SK-N-SH treated with all-trans-retinoic acid at 6 μM for 48 hours (cell line): ENCODE measurements at places on chromosomes 4 and X.

DNA sequence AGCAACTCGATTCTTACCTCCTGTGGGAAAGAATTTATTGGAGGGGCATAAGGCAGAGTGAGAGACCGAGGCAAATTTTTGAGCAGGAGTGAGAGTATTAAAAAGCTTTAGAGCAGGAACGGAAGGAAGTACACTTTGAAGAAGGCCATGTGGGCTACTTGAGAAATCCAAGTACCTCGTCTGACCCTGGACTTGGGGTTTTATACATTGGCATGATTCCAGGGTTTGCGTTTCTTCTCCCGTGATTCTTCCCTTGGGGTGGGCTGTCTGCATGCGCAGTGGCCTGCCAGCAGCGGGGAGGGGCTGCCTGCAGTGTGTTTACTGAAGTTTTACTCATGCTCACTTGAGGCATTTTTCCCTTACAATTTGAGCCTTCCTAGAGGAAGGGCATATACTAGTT, 3.4 kb downstream of the GALNT7 start:
- ATAC-seq: no peak

DNA sequence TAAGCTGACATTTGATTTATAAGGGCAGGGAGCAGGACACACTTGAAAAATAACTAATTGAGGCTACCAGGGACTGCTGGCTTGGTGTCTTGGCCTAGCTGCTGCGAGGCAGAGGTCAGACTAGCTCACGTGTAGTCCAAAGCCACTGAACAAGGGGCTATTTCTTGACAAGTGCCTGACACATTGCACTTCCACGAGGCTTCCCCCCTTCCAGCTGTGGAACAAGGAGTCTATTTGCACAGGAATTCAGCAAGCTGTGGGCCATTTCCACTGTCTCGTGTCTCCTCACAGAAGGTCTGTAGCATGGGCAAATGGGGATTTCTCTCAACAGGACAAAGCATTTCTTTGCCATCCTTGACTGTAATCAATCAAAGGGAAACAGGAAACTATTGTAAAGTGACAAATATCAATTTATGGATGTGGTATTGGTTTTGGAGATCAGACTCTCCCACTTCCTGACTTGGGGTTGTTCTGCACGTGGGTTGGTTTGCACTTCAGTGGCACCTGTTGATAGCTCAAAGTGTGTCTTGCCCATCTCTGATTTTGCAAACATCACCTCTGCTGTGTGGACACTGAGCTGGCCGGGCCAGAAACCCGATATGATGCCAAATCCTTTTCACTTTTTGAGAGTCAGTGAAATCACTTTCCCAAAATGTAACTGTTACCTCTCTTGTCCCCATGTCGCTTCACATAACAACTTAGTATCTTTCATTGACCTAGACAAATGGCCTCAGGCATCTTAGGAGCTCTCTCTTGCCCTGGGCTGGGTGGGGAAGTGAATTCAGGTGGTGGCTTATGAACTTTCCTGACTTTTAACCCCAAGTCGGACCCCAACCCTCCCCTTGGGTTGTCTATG, 107.4 kb upstream of the MAMLD1 start:
- ATAC-seq: no peak

- ATAC-seq: peak; percentile 98
Observed at GRCh38 chr4:22356987-22357596, 158.8 kb downstream of the ADGRA3 start.

GRCh38 chr4:88939697-88940096, 117.3 kb downstream of the FAM13A start:
- ATAC-seq: no peak

DNA sequence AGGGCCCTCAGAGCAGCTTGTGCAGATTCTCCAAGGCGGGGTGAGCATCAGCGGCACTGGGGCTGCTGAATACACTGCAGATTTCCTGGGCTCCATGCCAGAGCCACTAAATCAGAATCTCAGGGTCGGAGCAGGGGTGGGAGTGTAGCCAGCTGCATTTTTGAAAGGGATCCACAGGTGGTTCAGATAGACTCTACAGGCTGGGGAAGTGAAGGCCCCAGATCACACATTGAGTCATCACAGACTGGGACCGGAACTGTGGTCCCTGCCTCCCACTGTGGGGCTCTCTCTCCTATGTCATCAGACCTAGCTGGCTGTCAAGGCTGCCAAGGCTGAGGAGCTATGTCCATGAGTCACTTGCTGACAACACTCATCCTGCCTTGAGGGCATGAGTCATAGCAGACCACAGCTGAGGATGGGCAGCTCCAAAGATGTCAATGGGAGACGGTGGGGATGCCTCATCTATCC, 162.3 kb upstream of the MAMLD1 start:
- ATAC-seq: peak; percentile 93

DNA sequence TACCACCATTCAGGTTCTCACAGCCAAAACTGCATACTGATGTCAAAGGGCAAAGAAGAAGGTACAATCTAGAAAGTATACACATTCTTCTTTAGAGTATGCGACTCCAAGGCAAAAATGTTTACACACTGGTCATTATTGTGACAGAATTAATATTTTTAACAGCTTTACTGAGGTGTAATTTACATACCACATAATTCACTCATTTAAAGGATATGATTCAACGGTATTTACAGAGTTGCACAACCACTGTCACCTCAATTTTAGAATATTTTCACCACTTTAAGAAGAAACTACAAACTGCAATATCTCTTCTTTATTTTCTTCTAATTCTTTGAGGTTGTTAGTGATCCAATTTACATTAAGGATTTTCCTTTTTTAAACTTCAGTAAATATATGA, 325.4 kb upstream of the SMIM31 start:
- no peak for ATAC-seq

DNA sequence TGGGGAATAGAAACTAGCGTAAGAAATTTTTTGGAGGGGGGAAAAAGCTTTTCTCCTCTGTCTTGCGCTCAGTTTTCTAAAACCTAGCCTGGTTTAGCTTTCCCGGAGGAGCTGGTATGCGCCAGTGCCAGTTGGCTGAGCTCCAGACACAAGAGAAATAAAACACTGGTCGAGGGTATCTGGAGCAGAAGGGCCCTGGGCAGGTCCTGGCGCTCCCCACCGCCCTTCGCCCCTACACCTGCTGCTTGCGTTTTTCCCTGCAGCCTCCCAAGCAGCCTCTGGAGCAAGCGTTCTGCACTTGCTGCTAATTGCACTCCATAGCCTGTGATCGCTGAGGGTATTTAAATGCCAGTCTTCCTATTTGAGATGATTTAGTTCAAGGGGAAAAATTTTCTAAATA, 816 bp downstream of the EREG start:
- peak; percentile 26; the same call in 2 of the 3 replicates for ATAC-seq

- ATAC-seq: no peak
Observed at GRCh38 chr4:93879919-93880318, 51.4 kb downstream of the ATOH1 start.

GRCh38 chr4:146577111-146577510, 55.4 kb upstream of the SLC10A7 start:
- ATAC-seq: no peak

DNA sequence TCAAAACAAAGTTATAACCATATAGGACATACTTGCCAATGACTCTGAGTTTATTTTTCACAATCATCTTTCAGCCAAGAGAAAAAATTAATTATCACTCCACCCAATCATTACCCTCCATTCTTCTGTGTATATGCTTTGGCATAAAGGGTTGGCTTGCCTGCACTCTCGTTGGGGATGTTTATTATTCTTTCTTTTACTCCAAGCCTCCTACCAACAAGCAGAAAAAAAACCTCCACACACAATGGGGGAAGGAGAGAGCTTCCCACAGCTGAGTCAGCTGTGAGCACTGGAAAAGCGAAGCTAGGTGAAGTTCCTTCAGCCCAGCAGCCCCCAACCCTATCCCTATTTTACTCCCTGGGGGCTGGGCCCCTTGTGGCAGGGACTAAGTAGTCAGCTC, 1.5 kb downstream of the OPHN1 start:
- no peak for ATAC-seq

DNA sequence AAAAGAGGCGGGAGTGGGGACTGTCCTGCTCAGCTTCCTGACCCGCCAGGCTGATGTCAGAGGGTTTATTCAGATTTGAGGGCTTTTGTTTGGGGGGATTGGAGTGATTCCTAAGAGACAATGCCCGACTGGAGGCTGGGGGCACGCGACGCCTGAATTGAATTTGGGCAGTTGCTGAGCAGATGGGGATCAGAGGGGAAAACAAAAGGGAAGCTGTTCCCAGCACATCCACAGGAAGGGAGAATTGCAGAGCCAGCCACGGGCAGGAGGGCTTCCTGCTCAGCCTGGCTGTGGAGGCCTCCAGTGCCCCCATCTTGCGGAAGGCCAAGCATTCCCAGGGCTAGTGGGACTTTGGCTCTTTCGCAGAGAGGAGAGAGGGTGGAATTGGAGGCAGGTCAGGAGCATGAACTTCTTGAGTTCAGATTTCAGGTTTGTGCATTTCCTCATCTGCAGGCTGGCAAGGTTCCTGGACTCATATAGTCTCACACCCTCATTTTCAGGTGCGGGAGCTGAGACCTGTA, 162.8 kb downstream of the NHS start:
- no peak for ATAC-seq

GRCh38 chr4:16417198-16417597, 190.9 kb upstream of the TAPT1 start:
- ATAC-seq: no peak

DNA sequence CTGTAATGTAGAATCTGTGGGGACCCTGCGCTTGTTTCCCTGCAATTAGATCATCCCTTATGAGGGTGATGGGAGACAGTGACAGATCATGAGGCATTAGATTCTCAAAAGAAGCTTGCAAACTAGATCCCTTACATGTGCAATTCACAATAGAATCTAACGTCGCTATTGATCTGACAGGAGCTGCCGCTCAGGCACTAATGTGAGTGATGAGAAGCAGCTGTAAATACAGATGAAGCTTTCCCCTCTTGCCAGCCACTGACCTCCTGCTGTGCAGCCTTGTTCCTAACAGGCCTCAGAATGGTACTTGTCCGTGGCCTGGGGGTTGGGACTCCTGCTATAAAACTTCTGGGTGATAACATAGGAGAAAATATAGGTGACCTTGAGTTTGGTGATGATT, 1076.8 kb downstream of the PDHA2 start:
- ATAC-seq: no peak

GRCh38 chr4:152509595-152510225, 26.2 kb downstream of the FBXW7 start:
- ATAC-seq: no peak

- ATAC-seq: no peak
Observed at GRCh38 chr4:87399148-87399547, 8.2 kb upstream of the HSD17B11 start.

GRCh38 chr4:4524364-4524763, 17.5 kb downstream of the STX18 start:
- no peak for ATAC-seq

- ATAC-seq: peak; percentile 56
Observed at GRCh38 chr4:118351851-118352827, 664 bp downstream of the PRSS12 start.

GRCh38 chrX:38312436-38312835, 14.9 kb downstream of the RPGR start:
- peak; percentile 84 for ATAC-seq

DNA sequence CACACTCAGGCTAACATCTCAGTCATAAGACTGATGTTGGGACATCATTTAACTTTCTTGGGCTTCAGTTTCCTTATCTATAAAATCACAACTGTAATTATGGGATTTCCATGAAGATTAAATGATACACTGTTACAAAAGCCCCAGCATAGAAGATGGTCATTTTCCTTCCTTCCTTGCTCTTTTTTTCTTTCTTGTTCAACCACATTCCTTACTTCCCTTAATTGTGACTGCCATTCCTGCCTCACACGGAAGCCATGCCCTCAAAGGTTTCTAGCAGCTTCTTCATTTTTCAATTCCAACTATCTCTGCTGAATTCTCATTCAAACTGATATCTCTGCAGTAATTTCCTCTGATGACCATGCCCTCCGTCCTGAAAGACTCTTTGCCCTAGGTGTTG, 311.8 kb downstream of the PPP3CA start:
- ATAC-seq: no peak

DNA sequence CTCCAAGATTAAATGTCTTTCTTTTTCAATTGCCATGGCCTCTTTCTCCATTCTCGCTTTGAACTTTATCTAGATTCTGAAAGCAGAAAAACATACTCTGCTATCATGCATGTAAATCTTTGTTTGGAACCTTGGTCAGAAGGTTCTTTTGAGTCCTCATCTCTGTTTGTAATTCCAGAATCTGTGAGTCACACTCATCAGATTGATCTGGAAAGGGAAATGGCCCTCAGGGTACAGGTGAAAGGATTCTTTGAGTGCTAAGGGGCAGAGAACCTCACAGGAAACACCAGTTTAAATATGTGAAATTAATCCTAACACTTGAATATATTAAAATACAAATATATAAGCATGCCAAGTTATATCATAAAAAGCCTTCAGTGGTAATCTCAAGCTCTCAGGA, 211.0 kb upstream of the ADGRL3 start:
- ATAC-seq: no peak

DNA sequence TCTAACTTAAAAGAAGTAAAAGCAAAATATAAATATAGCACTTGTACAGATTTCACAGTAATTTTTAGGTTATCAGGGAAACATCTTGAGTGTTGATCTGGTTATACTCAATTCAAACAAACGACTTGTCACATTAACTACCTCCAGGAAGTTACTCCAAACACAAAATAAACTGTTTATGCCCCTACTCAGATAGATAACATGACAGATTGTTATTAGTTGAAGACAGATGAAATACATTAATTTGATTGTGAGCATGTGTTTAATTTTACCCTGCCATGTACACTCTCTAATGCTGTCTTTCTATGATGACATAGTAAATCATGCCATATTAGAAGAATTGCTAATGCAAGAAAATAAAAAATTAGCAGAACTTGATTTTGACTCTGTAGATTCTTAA, 88.0 kb downstream of the RAB28 start:
- peak; percentile 51; the same call in 1 of the 3 replicates for ATAC-seq

GRCh38 chrX:71057848-71058530, 10.1 kb downstream of the SNX12 start:
- ATAC-seq: no peak

- ATAC-seq: no peak
Observed at GRCh38 chrX:131779306-131779705, 235.4 kb downstream of the OR13H1 start.

GRCh38 chr4:185904381-185904780, 92.4 kb upstream of the SORBS2 start:
- ATAC-seq: no peak
